ENCODE measurements at places on chromosomes 4 and X. TPM values are rescaled to one million over a fixed set of nuclear protein-coding genes. Genes with fewer than 3 reads are reported as not detected.

DNA sequence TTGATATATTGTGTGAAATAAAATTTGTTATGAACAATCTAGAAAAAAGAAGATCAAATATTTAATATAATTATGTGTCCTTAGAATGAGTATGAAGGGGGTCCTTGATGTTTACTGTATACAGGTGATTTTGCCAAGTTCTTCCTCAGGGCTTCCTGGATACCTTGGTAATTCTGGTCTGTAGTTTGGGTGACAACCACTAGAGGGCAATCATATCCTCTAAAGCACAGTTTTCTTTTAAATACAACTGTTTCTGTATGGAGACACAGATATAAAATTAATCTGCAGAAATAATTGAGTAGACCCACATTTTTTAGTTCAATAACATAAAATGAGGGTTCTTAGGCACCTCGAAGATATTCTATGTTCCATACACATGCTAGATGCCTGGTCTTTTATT is 157.7 kb downstream of the SPANXN1 start:
- DNase-seq: no peak

GRCh38 chrX:20252381-20253231 is 14.1 kb downstream of the RPS6KA3 start:
- DNase-seq: no peak

The CYLC1 gene
- total RNA-seq: not detected

- DNase-seq: no peak
These were observed 21.7 kb upstream of the HEPH start for GRCh38 chrX:66142351-66142750.

GRCh38 chr4:62457356-62457755 is 1257.2 kb downstream of the ADGRL3 start:
- DNase-seq: no peak

The ZXDA gene
- total RNA-seq: 5.6 TPM

GRCh38 chr4:112277705-112278448 is 7.8 kb downstream of the TIFA start:
- DNase-seq: no peak

GRCh38 chrX:11143931-11144678 is 33.0 kb downstream of the HCCS start:
- DNase-seq: no peak

DNA sequence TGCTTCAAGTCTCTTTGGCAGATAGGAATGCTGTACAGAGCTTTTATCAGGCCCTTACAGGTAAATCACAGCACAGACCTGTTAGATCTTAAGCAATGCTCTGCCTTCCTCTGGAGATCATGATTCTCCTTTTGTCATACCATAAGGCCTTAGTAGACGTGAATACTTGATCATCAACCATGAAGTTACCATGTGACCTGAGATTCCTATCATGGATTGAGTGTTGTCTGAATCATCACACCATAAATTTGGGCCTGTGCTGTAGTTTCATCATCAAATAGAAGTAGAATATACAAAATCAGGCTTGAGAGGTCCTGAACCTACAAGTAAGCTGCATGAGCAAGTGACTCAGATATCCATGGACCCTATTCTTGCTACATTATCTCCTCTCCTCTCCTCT is 466.8 kb upstream of the INTU start:
- DNase-seq: no peak

DNA sequence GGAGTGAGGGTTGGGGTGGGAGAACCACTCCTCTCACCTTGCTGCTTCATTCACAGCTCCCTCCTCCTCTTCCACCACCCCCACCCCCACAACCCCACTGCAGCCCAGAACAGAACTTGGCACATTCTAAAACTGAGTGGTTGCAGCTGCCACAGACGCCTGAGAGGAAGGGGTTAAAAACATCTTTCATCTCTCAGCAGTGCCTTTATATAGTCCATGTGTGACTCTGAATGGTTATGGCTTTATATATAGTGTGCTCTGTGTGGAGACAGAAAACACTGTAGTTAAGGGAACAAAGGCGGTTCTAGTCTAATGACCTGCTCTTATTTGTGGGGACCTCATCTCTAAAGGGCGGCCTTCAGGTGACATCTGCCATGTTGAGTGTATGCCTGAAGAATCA is 144.8 kb downstream of the BCOR start:
- no peak for DNase-seq

The TLR8 gene
- total RNA-seq: 0.25 TPM

DNA sequence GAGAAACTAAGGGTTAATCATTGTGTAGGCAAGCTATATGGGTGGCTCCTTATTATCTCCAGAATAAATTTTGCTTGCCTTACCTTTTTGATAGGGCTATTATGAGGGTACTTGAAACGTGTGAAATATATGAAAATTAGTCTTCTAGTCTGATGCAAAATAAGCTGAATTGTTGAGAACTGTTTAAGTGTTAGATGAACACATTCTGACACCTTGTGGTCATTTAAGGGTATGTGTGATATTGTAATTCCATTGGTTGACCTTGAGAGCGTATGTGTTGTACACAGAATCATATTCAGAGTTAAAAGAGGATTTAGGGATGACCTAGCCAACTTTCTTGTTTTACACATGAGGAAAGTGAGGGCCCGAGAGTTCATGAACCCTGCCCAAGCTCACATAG is 44.6 kb upstream of the LINC00632 start:
- no peak for DNase-seq

DNA sequence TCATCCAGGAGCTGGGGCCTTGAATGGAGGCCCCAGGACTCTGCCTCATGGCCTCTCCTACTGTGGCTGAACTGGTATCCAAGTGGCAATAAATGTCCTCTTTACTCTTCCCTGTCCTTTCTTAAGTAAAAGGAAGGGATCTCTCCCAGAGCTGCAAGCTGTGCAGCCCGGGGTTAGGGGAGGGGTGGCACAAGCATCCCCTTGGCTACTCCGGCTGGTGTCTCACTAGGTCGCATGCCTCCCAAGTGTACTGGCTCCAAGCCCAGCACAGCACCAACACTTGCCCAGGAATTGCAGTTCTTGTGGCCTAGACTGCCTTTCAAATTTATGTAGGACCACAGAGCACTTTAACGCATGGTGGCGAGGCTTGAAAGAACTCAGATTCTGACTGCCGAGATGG is 44.7 kb upstream of the MED14 start:
- no peak for DNase-seq

GRCh38 chr4:147689067-147689466 is 5.1 kb upstream of the PRMT9 start:
- no peak for DNase-seq

DNA sequence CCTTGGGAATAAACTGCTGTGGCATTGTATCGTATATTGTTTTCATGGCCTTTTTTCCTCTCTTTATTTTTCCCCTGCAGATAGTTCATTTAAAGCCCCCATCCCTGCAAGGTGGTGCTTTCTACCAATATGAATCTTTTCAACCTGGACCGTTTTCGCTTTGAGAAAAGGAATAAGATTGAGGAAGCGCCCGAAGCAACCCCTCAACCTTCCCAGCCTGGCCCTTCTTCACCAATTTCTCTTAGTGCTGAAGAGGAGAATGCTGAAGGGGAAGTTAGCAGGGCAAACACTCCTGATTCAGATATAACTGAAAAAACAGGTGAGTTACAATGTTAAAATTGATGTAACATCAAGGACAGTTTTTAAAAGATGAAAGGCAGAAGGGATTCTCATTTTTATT is 601 bp downstream of the SMARCAD1 start:
- no peak for DNase-seq

DNA sequence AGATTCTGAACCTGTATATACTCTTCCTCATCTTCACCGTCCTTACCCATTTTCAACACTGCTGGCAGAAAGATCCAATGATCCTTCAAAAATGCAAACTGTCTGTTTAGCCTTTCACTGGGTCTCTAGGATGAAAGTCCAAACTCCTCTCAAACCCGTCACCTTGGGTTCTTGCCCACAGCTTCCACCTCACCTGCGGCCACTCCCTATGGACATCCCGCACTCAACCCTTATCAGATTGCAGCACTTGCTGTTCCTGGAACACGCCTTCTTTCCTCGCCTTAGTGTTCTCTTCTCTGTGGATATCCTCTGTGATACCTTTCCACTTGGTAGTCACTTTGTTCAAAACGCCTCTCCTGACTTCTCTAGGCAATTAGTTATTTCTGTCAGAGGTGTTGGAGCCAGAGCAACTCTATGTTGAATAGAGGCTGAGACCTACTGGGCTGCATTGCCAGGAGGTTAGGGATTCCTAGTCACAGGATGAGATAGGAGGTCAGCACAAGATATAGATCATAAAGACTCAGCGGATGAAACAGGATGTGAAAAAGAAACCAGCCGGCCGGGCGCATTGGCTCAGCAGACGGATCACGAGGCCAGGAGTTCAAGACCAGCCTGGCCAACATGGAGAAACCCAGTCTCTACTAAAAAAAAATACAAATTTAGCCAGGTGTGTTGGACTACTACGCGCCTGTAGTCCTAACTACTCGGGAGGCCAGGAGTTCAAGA is 4.2 kb upstream of the NOCT start:
- no peak for DNase-seq

DNA sequence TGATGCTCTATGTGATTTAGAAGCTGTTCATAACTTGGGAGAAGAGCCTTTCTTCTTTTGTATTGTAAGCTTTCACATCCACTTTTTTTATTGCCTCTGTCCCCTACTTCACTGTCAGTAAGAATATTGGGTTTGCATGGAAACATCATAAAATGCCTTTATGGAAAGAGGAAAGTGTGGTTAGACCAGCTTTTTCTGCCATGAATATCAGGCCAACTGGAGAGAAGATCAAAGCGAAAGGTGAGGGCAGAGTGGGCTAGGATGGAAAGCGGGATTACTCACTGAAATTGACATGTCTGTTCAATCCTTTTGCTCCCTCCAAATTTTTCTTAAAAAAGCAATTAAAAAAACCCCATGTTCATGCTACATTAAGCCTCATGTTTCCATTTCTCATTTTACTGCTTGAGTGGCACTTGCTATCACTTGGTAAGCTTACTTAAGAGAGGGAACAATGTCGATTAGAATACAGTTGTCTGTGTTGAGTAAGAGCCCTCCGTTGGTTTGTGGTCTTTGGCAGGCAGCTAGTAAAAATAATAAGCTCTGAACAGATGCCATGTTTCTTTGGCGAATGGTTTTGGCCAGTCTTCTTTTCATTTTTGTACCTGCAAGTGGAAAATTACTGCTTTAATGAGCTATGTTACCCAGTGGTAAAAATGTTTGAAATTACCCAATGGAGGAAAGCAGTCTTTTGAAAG is 35.9 kb downstream of the SUPT20HL1 start:
- DNase-seq: no peak

The IL2RG gene
- 4.2 TPM for total RNA-seq

- DNase-seq: no peak
These were observed 499.3 kb upstream of the CT83 start for GRCh38 chrX:116961872-116962582.

DNA sequence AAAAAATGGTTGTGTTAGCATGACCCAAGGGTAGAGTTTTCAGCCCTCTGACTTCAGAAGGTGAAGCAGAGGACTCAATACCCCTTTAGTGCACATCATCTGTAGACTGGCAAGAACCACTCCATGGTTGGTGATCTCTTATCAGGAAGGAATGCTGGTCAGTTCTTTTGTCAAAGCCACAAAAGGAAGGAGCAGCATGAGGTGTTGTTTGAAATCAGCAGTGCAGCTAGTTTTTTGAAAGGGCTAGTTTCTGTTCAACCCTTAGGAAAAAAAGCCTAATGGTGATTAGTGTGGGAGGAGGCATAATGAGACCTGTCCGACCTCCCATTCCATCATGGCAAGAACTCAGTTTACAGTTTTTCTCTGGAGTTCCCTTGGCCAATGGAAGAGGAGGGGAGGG is 362.0 kb upstream of the CT83 start:
- DNase-seq: no peak

DNA sequence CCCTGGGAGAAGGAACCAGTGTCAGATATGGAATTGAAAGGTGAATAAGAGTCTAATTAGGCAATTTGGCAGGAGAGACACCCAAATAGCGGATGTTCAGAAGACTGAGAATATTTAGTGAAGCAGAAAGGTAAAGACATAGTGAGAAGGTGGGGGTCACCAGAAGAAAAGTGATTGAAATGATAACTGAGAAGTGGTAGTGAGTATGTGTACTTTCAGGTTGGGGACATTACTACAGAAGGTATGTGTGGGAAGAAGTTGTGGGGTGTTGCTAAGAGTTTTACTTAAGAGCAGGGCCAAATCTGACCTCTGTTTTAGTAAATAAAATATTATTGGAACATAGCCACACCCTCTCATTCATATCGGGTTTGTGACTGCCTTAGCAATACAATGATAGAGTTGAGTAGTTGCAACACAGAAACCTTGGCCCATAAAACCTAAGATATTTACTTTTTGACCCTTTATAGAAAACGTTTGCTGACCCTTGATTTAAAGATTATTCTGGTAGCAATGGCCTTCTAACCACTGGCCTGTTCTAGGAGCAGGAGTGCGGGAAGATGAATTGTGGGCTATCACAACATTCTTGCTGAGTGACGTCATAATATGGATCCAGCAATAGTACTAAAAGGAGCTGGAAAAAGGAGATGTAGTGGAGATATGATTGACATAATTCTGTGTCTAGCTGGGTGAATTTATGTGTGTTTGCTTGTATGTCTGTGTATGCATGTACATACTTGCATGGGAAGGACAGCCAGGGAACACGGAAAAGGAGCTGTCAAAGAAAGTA is 115.3 kb downstream of the HS3ST1 start:
- no peak for DNase-seq

DNA sequence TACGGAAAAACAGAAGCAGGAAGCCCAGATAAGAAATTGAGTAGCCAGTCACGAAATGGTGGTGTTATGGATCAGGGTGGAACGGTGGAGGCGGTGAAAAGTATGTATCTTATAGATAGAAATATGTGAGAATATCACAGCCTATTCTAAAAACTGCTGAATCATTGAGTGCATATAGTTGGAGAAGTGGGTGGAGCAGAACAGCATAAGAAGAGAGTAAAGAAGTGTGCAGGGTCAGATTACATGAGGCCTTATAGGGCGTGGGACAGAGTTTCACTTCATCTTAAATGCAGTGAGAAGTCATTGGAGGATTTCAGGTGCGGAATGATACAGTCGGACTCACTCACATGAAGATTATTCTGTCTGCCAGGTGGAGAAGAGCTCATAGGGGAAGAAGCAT is 293.1 kb downstream of the TRIML1 start:
- no peak for DNase-seq

The MAGEB18 gene
- not detected for total RNA-seq

- no peak for DNase-seq
These were observed 3.2 kb upstream of the VGLL1 start for GRCh38 chrX:136528645-136529315.

The SUPT20HL2 gene
- not detected for total RNA-seq

GRCh38 chr4:96983830-96984229 is 1143.9 kb downstream of the PDHA2 start:
- no peak for DNase-seq

Data from vagina (tissue), 2 donors.